ENCODE measurements at places on chromosomes 1 and 21.

GRCh38 chr21:33040215-33040614 lies 14.5 kb downstream of the OLIG2 start:
- DNase-seq: no peak

DNA sequence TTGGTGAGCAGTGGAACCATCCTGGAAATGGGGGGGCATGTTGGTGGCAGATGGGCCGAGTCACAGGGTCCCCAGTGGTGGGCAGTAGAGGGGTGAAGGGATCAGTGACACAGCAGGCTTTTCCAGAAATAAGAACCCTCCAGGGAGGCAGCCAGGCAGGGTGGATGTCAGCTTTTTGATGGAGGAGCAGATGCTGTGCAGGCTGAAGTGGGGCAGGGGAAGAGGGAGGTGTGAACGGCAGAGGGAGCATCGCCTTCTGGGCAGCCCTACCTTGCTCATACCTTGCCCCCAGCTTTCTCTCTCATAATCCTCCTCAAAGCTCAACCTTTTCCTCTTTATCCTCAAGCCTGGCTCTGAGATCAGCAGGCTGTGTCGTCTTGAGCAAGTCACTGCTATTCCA lies 131.8 kb upstream of the IPO9 start:
- DNase-seq: no peak

- DNase-seq: no peak
Measured at GRCh38 chr1:65668368-65668767, 124.3 kb upstream of the PDE4B start.

GRCh38 chr1:40948741-40949443 lies 30.6 kb upstream of the CTPS1 start:
- DNase-seq: peak; percentile 54

Data from SK-N-SH (cell line).